ENCODE measurements at places on chromosomes 12 and 14. TPM values are rescaled to one million over a fixed set of nuclear protein-coding genes. Genes with fewer than 3 reads are reported as not detected.

The ASIC1 gene
- 0.24 TPM for total RNA-seq

The KRT2 gene
- not detected for total RNA-seq

The PLEK2 gene
- 13.7 TPM for total RNA-seq

The LBHD2 gene
- total RNA-seq = not detected

The MYO1H gene
- not detected for total RNA-seq

The WSB2 gene
- 67.8 TPM for total RNA-seq

The IAPP gene
- total RNA-seq = not detected

The UNC79 gene
- total RNA-seq = under 0.01 TPM

The HSP90B1 gene
- total RNA-seq = 713 TPM

The CCND2 gene
- not detected for total RNA-seq

The VDR gene
- total RNA-seq = 22.9 TPM

The LHX5 gene
- total RNA-seq = not detected

The IFI27L1 gene
- 8.9 TPM for total RNA-seq

The PTPRR gene
- 9.0 TPM for total RNA-seq

The FBLN5 gene
- total RNA-seq = not detected

The KRT74 gene
- total RNA-seq = not detected

The VPS29 gene
- total RNA-seq = 91.6 TPM

The CCNK gene
- 15.0 TPM for total RNA-seq

The IL26 gene
- not detected for total RNA-seq

The CIDEB gene
- not detected for total RNA-seq

The MDP1 gene
- total RNA-seq = 23.3 TPM

The PLXNC1 gene
- total RNA-seq = 0.24 TPM

The LMO3 gene
- not detected for total RNA-seq

The FGF23 gene
- total RNA-seq = not detected

The RNF212B gene
- not detected for total RNA-seq

The MLEC gene
- total RNA-seq = 80.7 TPM

The PTPRB gene
- 3.8 TPM for total RNA-seq

The TAS2R31 gene
- total RNA-seq = 1.1 TPM

The GSG1 gene
- total RNA-seq = not detected

The KCNA1 gene
- not detected for total RNA-seq

The PTCSC3 gene
- total RNA-seq = not detected

The MYF5 gene
- total RNA-seq = not detected

The MMP17 gene
- total RNA-seq = 50.9 TPM

The PARP2 gene
- total RNA-seq = 23.4 TPM

The NELL2 gene
- total RNA-seq = 1.1 TPM

The ZDHHC22 gene
- not detected for total RNA-seq

The ZBTB25 gene
- total RNA-seq = 8.3 TPM

The IFNG-AS1 gene
- not detected for total RNA-seq

The AMN gene
- not detected for total RNA-seq

The RPS6KA5 gene
- 1.7 TPM for total RNA-seq

The OTOGL gene
- total RNA-seq = 0.20 TPM

The TTC6 gene
- not detected for total RNA-seq

The DNAJC22 gene
- total RNA-seq = 10.4 TPM

The HNRNPC gene
- 559 TPM for total RNA-seq

The RFLNA gene
- 1.7 TPM for total RNA-seq

The SERPINA5 gene
- total RNA-seq = 0.49 TPM

The HOXC9 gene
- total RNA-seq = 5.9 TPM

The OR4N2 gene
- total RNA-seq = under 0.01 TPM

The PLD4 gene
- total RNA-seq = not detected

The SOAT2 gene
- not detected for total RNA-seq

The SERPINA9 gene
- total RNA-seq = not detected

Data from RPMI7951 (cell line).